HuH-7 (cell line): ENCODE measurements at places on chromosomes 11 and 22.
A peak's percentile ranks its signal among the peaks of the same experiment; 100 is the strongest.

DNA sequence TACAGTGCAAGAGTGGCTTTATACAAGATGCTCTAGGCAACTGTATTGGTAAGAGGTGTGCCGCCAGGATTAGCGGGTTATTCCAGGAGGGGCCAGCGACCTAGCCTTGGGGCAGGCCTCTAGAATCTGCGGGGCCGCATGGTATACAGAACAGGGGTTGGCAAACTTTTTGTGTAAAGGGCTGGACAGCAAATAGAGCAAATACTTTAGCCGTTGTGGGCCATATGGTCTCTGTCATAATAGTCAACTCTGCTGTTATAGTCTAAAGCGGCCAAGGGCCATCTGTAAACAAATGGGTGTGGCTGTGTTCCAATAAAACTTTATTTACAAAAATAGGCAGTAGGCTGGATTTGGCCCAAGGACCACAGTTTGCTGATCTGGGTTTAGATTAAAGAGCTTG, 32.6 kb downstream of the FBLN1 start:
- DNase-seq: no peak

DNA sequence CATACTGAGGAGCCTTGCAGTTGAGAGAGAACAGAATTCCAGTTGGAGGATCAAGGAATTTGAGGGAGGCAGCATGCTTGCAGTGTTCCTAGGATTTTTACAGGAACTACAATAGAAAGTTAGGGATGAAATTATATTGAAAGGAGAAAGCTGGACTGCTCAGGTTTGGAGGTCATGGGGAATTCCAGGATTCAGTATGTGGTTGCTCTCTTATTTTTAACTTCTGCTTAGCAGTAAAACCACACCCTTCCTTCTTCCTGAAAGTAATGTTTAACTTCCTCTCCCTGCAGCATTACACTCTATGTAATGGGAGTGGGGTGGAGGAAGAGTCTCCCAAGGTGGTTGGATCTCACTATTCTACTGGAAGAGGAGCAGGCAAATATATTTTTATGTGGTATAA, 31.3 kb downstream of the CTNND1 start:
- DNase-seq: peak; percentile 90

GRCh38 chr11:79100093-79100910, 340.5 kb downstream of the TENM4 start:
- peak; percentile 71 for DNase-seq

- no peak for DNase-seq
These were observed 191.2 kb downstream of the CWF19L2 start for GRCh38 chr11:107266455-107266854.

DNA sequence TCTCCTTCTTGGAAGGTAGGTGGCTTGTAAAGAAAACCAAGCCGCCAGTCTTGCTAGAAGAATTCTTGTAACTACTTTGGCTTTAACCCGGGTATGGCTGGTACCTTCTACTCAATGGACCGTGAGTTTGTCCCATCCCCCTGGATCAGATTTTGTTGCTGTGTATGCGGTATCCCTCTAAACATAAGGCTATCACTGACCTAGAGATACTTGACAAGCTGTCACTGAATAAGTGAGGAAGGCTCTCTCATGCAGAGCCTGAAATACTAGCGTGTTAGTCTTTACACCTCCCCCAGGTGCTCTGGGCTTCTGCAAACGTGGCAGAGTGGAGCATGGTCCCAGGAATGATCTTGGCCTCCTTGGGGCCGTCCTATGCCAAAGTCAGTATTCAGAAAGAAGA, 34.5 kb downstream of the GLB1L2 start:
- DNase-seq: no peak

DNA sequence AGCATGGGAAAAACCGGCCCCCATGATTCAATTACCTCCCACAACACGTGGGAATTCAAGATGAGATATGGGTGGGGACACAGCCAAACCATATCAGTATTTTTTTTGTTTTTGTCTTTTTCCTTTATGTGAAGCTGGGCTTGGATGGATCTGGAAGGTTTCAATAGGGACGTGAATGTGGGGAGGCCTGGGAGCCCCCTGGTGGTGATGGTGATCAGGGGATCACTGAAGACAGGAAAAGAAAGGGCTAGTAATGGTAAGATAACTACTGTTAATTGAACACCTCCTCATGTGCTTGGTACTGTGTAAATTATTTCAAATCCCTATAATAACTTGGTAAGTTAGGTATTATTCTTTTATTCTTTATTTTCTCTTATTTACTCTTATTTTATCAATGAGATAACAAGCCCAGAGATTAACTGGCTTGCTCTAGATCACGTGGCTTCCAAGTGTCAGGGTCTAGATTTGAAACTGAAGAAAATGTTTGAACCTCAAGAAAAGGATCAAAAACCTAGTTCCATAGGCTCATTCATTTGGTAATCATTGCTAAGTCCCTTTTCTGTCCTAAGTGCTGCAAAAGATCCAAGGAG, 364.2 kb downstream of the TENM4 start:
- peak; percentile 60 for DNase-seq

GRCh38 chr22:25697181-25697664, 44.8 kb upstream of the MYO18B start:
- no peak for DNase-seq

DNA sequence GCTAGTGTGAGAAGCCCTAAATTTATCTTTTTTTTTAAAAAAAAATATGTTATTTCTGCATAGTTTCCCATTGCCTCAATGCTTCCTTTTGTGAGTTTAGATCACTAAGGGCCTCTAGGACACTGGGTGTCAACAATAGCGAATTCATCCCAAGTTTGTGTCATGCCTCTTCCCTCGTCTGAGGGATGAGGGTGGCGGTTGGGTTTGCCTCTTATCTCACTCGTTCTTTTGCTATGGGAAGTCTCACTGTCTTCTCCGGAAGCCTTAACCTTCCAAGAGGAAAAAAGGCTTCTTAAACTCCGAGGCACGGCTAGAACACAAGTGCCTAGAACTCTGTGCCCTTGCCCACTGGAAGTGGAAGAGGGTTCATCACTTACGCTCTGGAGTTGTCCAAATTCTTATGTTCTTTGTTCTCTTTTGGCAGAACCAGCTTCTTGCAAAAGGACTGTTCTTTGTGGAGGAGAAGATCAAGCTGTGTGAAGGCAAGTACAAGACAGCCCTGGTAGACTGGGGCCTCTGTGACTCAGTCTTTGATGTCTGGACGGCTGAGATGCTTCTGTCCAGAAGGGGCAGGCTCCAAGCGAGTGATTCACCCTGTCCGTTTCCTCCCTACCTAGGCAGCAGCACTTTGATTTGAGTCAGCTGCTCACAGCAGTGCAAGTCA, 78.5 kb downstream of the TRAF6 start:
- no peak for DNase-seq

DNA sequence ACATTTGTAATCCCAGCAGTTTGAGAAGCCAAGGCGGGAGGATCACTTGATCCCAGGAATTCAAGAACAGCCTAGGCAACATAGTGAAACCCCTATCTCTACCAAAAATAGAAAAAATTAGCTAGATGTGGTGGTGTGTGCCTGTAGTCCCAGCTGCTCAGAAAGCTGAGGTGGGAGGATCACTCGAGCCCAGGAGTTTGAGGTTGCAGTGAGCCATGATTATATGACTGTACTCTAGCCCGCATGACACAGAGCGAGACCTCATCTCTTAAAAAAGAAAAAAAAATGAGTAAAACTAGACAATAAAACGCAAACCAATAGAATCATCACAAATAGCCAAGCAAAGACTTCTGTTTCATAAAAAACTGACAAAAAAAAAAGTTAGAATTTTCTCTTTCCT, 21.8 kb downstream of the NUCB2 start:
- DNase-seq: no peak
